Putamen (tissue), 1 donor: ENCODE measurements at places on chromosomes 12 and 14.

DNA sequence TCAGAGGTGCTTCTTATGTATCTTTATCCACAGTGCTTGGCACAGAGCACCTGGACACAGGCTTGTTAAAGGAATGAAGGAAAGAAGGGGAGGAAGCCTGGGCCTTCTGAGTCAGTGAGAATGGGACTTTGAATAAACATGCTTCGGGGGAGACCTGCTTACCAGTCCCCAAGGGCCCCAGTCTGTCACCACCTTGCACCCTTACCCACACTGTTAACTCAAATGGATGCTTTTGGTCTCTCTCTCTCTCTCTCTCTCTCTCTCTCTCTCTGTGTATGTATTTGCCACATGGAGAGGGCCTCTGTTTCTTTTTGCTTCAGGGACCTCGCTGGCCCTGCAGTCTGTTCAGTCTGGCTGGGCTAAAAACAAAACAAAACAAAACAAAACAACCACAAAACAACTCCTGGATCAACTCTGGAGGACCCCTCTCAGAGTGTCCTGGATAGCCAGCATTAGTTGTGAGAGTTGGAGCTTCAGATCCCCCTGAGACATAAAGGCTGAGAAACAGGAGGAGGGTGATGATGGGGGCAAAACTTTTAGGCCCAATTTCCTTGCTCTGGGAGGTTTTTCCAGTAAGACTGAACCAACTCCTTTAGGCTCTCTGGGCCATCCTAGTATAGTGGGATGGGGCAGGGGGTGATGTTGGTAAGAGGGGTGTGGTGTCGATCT, 1.9 kb downstream of the KIF5A start:
- DNase-seq: no peak

DNA sequence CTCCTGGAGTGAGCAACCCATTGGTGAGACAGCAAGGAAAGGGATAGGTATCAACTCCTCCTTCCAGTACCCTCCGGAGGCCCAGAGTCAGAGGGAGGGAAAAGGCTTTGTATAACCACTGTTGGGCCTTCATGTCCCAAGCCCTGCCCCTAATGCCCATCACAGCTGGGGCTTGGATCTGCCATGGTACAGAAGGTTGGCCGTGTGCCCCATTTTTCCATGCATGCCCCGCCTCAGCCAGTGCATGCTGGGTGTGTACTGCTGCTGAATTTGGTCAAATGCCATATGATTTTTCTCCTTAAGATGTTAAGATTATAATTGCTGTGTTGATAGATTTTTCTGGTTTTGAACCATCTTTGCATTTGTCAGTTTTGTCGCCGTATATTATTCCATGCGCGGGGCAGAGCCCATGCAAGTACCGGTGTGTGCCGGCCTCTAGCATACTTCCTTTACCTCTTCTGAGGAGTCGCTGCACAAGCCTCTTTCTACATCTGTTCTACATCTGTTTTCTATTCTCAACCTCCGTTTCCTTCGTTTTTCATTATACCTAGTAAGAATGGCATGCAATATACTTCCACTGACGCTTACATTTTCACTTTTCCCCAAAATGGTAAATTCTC, 26.6 kb downstream of the PPP2R5C start:
- no peak for DNase-seq

DNA sequence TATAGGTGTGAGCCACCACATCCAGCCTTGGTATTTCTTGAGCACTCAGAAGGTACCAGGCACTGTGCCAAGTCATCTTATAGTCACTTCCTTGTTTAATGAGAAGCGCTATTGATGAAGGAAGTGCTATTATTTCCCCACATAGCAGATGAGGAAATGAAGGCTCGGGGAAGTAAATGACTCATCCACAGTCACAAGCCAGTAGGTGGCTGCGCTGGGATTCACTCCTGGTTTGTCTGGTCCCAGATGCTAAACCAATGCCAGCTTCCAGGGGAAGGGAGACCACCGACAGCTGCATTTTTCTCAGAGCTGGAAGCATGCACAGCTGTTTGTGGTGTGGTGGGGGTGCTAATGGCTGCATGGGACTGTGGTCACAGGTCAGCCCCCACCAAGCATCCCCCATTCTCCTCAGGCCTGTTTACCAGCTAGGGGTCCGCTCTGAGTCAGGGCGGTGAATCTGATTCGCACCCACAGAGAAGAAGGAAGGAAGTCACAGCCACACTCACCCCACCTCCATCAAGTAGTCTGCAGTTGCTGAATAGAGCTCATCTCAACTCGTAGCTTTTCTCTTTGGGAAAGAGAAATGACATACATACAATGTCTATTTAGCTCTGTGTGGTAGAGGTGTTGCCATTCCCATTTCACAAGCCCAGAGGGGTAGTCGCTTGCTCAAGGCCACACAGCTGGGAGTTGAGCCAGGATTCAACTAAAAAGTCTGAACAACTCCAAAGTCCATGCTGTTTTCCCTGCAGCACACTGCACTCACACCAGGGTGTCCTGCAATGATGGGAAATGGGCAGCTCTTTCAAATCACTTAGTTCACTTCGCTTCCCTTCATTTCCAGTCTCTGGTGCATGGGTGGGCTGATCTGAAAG, 6.3 kb upstream of the LTBP2 start:
- no peak for DNase-seq

DNA sequence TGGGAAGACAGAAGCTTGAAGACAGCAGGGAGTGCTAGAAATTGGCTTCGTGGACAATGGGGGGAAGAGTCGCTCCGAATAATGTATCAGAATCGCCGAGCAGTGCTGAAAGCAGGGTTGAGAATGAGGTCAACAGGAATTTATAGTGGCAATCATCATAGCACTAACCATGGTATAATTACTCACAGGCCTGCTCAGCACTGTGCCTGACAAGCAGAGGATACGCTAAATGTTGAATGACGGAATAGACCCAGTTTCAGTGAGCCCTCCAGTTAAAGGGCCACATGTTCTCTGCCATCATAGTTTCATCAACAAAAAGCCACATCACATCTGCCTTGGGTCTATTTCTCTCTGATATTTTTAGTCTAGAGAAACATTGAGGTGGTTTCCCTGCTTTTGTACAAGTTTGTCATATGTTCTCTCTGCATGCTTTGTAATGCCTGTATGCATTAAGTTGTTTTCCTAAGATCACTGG, 130.3 kb upstream of the EGLN3 start:
- no peak for DNase-seq

DNA sequence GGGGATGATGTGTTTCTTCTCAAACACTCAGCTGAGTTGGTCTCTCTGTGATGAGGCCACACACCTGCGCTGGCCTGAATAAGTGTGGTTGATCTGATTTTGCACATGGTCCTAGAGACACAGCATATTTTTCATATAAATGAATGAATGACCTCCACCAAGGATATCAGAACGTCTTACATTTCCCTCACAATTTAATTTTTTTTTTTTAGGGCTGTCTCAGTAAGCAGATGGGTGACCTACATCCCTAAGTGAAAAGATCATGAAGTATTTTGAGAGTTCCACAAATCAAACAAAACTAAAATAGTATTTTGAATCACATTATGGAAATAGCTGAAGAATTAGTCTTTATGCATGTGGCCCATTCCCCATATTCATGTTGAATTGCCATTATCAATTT, 333.7 kb upstream of the TMTC1 start:
- no peak for DNase-seq

DNA sequence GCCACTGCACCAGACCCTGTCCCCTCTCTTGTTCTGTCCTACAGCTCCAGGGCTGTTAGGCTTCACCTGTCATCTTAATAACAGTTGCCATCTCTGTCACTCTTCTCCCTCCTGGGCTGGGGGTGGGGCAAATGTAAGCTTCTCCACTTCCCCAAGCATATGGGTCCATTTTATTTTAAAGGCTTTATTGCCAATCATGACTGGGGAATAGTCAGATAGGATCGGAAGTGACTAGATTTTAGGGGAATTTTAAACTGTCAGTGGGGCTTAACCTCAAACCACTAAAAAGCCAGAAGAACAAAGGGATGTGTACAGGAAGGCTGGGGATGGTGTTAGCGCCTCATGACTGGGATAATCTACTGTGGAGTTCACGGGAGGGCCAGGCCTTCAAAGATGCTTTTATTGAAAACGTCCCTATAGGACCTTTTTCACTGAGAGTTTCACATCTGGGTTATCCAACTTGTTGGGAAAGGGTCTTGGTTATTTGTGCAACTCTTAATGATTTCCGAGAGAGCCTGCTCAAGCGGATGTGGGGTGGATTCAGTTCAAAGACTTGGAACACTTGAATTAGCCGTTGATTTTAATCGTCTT, 41.6 kb downstream of the CHST11 start:
- no peak for DNase-seq

DNA sequence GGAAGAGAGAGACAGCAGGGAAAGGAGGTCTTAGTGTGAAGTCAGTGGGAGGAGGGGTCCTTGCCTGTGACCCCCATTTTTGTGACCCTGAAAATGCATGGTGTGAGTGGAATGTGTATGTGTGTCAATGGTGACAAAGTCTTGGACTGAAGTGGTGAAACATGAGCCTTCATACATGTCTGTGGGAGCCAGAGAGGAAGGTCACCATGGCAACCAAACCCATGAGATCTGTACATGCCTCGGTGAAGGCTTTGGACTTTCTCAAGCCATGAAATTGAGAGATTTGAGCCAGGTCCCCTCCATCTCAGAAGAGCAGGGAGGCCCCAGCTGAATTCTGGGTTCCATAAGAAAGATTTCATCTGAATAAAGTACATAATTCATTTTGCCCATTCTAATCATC, 108.7 kb downstream of the TTC8 start:
- no peak for DNase-seq

DNA sequence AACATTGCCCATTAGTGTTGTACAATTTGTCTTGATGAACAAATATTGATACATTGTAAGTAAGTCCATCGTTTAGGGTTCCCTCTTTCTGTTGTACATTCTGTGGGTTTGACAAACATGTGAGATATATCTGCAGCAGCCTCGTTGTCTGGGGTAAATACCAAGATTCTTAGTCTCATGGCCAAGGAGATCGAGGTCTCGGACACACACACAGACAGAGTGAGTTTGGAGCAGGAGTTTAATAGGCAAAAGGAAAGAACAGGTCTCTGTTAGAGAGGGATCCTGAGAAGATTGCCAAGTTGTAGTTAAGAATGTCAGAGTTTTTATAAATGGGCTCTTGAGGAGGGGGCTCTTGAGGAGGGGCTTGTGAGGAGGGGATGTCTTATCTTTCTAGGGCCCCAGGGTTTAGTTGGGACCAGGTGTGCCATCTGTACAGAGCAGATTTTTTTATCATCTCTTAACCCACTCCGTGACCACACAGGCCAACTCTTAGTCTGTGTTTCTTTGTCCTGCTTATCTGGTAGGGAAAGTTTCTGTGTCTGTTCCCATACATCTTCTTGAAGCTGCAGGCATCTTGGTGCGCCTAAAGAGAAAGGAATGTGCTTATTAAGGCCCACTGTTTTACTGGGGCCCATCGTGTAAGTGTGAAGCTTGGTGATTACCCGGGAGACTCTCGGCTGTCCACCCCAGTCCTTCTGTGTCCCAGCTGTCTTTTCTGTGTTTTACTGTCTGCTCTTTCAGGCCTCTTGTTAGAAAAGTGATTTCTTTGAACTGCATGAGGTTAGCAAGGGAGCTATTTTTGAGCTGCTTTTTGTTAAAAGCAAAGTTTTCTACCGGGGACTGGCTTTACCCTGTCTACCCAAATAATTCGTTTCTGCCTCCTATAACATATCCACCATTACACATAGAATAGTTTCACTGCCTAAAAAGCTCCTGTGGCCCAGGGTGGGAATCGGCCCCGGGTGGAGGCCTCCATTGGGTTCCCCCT, 22.4 kb upstream of the CLEC2D start:
- DNase-seq: no peak

DNA sequence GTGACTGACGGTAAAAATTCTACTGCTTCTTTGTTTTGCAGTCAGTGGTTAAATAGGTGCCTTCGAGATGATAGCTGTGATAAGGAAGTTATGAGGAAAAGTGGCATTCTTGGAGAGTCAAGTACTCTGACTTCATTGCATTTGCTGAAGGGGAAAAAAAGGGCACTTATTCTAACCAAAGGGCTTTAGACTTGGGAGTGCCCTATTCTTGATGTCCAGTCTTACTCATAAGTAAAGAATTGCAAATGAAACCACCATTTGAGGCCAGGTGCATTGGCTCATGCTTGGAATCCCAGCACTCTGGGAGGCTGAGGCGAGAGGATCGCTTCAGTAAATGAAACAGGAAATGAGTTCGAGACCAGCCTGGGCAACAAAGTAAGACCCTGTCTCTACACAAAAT, 40.3 kb downstream of the BRAP start:
- DNase-seq: no peak

DNA sequence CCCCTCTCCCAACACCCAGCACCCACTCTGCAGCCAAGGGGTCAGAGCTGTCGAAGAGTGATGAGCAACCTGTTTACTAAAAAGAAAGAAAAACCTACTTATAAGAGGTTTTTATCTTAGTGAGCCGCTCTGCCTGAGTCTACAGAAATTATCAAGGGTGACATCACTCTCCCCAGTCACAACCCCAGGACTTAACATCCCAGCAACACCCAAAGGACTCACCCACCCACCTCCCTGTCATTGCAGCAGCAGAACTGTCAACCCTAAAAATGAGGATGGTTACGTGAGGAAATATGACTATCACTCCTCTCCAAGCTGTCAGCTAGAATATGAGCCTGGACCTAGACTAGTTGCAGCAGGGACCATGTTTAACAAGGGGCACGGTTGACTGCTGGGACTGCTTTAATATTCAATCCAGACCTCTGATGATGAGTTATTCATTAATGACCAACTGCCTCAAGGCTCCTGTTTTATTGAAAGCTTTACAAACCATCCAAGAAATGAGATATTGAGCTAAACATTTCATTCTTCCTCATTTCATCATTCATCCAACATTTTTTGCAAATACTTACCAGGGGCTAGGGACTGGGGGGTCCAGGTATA, 53.9 kb upstream of the FICD start:
- DNase-seq: peak; percentile 68

DNA sequence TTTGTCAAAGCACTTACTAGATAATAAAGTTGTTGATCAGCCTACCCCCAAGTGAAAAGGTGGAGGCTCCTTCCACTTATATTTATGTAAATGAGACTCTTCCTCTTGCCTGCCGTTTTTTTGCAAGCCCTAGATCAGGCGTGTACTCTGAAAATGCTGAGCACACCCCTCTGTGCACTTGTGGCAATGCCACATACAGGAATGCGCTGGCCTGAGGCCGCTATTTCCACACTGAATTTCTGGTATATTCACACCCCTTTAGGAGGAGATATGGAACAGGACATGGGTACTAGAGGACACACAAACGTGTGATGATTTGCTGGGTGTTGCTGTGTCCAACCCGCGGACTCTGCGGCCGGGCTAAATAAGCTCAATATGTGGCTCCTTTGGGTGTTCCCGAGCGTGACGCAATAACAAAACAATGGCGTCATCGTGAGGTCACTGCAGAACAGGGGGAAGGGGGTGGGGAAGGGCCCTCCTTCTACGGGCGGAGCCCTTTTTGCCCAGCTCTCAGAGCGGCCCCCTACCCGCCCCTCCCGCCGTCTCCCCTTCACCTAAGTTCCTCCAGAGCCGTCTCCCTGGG, 554 bp upstream of the TSPAN31 start:
- DNase-seq: no peak
